ENCODE measurements at places on chromosomes 2 and 18.

GRCh38 chr2:240300261-240300821 lies 135.1 kb upstream of the GPC1 start:
- no peak for DNase-seq

- peak; percentile 85 for DNase-seq
Measured at GRCh38 chr2:235669269-235669831, 175.5 kb downstream of the AGAP1 start.

- DNase-seq = no peak
Measured at GRCh38 chr2:143807192-143807591, 678.0 kb downstream of the ARHGAP15 start.

DNA sequence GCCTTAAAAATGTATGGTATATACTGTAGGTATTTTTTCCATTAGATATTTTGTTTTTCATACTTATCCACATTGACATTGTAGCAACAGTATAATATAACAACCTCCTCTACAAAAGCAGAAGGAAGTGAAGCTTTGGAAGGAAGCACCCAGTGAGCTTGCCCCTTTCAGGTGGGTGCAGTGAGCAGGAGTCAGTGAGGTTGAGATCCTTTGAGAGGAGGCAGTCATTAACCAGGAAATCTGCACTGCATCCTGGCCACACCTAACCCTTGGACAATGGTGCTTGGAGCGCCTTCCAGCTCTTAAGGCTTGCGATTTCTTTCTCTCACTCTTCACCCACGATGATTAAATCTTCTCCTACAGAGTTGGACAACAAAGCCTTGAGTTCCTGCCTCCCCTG lies 13.9 kb downstream of the IL37 start:
- DNase-seq = peak; percentile 48

GRCh38 chr2:127552846-127553245 lies 17.4 kb downstream of the MYO7B start:
- no peak for DNase-seq

- no peak for DNase-seq
Measured at GRCh38 chr2:85911814-85912692, 23.3 kb upstream of the ST3GAL5 start.

DNA sequence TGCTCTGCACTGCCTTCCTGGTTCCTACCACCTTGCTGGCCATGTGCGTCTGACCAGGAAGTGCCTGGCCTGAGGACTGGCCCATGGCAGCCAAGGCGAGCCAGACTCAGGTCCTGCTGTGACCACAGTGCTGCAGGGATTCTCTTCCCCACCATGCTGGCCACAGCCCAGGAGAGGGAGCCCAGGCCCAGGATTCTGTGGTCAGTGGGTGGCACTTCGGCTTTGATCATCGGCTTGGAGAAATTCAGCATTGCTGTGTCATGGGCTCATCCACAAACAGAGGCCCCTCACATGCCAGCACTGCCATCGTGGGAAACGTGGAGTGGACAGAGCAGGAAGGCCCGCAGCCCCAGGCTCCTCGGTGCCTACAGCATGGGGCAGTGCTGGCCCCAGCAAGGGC lies 211.6 kb downstream of the SEPTIN10 start:
- DNase-seq = no peak

- DNase-seq = no peak
Measured at GRCh38 chr18:31450409-31450808, 2.9 kb downstream of the DSG3 start.

- no peak for DNase-seq
Measured at GRCh38 chr18:27668158-27668557, 483.1 kb upstream of the CHST9 start.

DNA sequence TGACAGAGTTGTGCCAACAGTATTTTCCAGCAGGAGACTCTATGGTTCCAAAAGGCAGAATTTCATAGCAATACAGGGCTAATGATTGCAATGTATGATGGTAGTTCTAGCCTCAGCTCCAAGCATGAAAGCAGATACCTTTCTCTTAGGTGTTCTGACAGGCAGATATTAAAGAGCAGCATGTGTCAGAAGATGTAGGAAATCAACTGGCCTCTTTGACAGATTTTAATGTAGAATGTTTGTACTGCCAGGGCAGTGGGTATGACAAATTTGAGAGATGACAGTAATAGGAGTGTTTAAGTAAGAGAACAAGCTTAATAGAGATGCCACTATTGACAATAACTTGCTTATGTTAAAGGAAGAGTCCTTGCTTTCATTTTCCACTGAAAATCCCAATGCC lies 21.5 kb upstream of the VWC2L start:
- DNase-seq = no peak

GRCh38 chr2:211477537-211478275 lies 921.3 kb downstream of the CPS1 start:
- no peak for DNase-seq

GRCh38 chr2:134336921-134337320 lies 83.0 kb downstream of the MGAT5 start:
- DNase-seq = no peak

DNA sequence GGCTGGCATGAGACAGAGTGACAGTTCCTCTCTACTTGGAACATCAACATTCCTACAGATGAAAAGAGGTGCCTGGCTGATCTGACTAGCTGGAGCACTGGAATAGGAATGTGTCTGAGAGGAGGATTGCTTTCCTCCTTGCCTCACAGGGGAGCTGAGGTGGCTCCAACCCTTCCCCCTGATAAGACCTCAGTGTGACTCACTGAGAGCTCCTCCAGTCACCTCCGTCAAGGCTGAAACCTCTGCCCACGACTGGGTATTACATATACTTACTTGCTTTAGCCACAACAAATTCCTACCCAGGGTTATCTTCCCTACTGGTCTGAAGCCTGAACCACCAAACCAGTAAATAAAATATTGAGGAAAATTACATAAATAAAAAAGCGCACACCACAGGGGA lies 342.7 kb upstream of the REG3G start:
- DNase-seq = no peak

DNA sequence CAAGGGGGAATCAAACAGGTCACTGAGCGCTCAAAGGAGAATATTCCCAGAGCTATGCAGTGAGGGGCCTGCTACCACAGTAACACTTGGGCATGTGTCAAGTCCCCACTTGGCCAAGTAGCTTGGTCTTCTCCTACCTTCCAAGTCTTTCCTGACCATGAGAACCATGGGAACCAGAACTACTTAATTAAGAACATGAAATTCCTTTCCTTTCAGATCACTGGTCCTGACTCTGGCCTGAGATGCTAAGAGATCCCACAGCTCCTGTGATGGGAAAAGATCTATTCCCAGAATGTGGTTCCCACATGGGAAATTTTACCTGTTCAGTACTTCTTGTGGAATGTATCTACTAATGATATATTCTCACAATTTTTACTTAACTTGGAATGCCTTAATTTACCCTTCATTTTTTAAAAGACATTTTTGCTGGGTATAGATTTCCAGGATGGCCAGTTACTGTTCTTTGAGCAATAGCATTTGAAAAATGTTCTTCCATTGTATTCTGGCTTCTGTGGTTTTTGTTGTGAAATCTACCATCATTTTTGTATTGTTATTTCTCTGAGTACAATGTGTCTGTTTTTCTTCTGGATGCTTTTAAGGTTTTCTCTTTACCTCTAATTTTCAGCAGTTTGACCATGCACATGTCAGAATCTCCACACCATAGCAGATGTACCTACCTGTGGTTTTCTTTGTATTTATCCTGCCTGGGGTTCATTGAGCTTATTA lies 37.9 kb downstream of the KCNIP3 start:
- DNase-seq = no peak

GRCh38 chr2:101768556-101769220 lies 71.2 kb downstream of the MAP4K4 start:
- DNase-seq = no peak

DNA sequence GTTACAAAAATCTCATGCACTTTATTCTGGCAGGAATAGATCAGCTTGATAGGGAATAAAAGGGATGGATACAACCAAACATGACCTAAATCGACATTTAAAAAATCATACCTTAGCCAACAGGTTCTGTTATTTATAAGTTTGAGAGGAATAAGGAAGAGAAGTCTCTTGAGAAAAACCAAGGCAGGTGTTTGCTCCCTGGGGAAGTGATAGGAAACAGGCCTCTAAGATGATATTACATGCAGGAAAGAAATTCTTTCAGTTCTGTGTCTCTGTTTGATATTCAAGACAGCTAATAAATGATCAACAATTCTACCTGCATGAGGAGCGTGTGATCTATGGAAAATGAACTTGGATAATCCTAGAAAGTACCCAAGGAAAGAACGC lies 184.8 kb upstream of the ZEB2 start:
- DNase-seq = no peak

GRCh38 chr18:32373995-32374394 lies 96.7 kb downstream of the GAREM1 start:
- DNase-seq = no peak

DNA sequence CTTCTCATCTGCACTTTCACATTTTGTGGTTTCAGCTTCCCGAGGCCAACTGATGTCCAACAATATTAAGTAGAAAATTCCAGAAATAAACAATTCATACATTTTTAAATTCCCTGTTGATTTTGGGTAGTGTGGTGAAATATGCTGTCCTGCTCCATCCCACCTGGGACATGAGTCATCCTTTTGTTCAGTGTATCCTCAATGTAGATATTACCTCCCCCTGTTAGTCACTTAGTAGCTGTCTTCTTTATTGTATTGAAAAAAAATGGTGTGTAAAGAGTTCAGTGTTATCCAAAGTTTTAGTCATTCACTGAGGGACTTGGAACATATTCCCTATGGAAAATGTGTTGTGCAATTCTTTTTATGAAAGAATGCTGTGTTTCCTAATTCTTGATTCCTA lies 348.1 kb downstream of the SOCS6 start:
- no peak for DNase-seq

GRCh38 chr18:53472546-53472945 lies 751.9 kb downstream of the MBD2 start:
- no peak for DNase-seq

DNA sequence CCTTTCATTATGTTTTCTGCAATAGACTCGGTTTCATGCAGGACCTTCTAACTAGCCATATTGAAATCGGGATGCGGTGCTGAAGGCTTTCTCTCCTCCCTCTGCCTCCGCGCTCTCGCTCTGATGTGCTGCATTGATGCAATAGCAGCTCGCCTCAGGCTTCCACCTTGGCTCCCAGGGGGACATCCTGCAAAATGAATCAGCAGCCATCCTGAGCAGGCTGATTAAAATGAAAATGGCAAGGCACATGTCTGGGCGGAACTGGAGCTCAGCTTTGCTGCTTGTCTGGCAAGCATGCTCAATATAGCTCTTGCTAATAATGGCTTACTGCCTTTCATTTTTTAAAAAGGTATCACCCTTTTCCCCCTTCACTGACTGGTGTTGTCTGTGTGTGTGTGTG lies 806 bp upstream of the MYT1L start:
- DNase-seq = no peak

DNA sequence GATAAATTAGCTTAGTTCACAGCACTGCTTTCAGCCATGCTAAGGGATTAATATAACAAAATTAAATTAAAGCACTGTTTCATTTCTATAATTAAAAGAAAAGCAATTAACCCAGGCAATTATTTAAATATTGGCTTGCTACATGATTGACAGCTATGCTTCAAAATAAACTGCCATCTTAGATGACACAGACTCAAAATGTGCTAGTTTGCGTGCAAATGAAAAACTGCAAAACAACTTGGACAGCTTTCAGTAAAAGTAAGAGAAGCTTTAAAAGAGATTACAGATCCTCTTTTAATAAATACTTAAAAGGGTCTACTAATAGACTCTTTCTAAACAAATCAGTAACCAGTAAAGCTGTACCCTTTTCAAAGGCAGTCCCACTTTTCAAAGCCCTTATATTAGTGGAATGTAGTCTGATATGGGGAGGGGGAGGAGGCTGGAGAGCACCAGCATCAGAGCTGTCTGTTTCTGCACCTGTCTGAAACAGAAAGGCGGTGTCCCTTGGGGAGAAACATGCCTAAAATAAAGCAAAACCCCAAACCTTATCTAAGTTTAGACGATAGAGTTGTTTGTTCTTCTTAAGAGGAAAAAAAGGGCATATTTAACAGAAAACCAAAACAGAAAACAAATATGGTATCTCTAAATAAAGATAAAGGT lies 20.8 kb downstream of the EIF2AK3 start:
- no peak for DNase-seq

- peak; percentile 65 for DNase-seq
Measured at GRCh38 chr2:207847807-207848544, 78.3 kb upstream of the FZD5 start.
